ENCODE measurements at places on chromosomes 7 and 10. TPM values are rescaled to one million over a fixed set of nuclear protein-coding genes. Genes with fewer than 3 reads are reported as not detected.

Gene KIN
- 12.0 TPM for total RNA-seq

Gene FOXI2
- total RNA-seq = not detected

Gene BTBD16
- total RNA-seq = not detected

Gene ARL3
- 11.1 TPM for total RNA-seq

Measured in activated T-helper 2 cell treated with anti-CD3 and anti-CD28 coated beads, Interferon-gamma antibody, Interleukin-2, Interleukin-4, amounts not matched to agents 10 μg/mL and 5 μg/mL and 100 μg/mL, durations not matched to agents 14 hours and 24 hours and 36 hours (primary cell).